Head of caudate nucleus (tissue), 42 donors: ENCODE measurements at places on chromosomes 2 and 18.

GRCh38 chr2:188675391-188676009 lies 298.7 kb upstream of the COL3A1 start:
- DNase-seq, result no peak

GRCh38 chr18:73531601-73532000 lies 616.0 kb downstream of the FBXO15 start:
- no peak for DNase-seq

DNA sequence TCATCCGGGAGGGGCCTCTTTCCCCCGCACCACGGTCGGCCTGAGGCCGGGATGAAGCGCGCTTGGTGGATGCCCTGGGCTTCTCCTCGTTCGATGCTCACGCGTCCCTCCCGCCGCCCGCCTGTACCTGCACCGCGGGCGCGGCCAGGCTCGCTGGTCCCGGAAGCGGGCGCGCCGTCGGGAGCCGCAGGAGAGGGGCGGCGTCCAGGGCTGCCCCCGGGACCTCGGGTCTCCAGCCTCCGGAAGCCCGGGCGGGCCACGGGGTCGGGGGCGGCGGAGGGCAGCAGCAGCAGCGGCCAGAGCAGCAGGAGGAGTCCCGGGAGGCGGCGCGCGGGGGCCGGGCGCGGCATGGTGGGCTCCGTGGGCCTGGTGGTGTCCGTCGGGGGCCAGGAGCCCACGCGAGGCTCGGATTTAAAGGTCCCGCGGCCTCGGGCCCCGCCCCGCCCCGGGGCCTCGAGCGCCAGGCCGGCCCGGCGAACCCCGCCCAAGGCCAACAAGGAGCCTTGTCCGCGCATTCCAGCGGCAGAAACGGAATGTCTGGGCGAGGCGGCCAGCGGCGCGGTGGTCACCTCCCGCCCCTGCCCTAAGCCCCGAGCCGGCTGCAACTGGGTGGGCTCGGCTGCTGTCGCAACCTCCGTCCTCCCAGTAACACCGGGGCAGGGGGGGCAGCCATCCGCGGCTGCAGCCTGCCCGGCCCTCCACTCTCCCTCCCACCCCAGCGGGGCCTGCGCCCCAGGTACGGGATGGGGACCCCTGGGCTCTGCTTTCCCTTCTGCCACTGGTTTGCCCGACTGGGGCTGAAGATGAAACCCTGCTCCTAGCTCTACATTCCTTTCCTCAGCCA lies at the start of gene MATN3:
TSS of gene MATN3 (minus strand) at position 387 of the 844 bp plus-strand sequence. CDS start at position 350, 37 bp downstream.
- DNase-seq, result no peak

- DNase-seq, result no peak
Measured at GRCh38 chr2:100620481-100620880, 57.7 kb downstream of the PDCL3 start.

DNA sequence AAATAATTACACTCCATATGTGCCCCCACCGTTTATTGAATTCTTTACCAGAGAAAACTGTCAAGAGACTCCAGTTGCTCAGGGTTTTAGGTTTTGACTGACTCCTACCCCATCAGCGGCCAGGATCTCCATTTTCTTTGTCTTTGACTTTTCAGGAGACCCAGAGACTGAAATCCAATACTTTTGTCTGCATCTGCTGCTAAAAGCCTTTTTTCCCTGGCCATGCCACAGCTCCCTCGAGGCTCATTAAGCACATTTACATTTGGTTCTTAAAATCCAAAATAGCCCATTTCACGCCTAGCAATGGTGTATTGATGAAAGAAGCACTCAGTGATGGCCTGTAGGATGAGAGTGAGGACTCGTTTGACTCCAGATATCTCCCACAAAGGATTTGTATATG lies 332.6 kb upstream of the ACVR2A start:
- no peak for DNase-seq
